Activated T-helper 2 cell treated with anti-CD3 and anti-CD28 coated beads, Interferon-gamma antibody, Interleukin-2, Interleukin-4, amounts not matched to agents 10 μg/mL and 5 μg/mL and 100 μg/mL, durations not matched to agents 14 hours and 24 hours and 36 hours (primary cell): ENCODE measurements at places on chromosomes 12 and 14. TPM values are rescaled to one million over a fixed set of nuclear protein-coding genes. Genes with fewer than 3 reads are reported as not detected.

DNA sequence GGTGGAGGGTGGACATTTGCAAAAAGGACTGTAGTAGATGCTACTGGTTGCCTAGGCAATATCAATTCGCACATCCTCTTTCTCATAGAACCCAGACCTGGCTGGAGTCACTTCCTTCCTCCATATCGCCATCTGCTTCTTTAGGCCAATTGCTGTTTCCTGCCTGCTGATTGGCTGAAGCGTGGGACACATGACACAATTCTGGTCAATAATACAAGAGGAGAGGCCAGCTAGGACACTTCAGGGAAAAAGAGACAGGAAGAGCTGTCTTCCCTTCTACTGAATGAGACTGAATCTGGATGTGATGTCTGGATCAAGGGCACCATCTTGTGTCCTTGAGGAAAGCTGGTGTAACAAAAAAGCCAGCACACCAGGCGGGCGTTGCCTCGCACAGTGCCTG, 53.8 kb downstream of the TRPV4 start:
- DNase-seq = no peak

DNA sequence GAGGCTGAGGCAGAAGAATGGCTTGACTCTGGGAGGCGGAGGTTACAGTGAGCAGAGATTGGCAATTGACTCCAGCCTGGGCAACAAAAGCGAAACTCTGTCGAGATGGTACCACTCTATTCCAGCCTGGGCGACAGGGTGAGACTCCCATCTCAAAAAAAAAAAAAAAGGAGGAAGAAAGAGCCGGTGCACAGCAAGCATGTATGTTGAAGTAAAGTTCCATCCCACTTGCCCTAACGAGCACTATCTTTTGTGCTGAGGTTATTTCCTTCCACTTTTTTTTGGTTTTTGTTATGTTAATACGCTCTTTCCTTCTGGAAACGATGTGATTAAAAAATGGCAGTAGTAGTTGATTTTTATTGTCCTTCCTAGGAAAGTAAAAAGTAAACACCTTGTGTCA, 19.5 kb upstream of the GOLGA5 start:
- DNase-seq = no peak

- no peak for DNase-seq
Measured at GRCh38 chr12:99059824-99060511, 414.9 kb downstream of the APAF1 start.

GRCh38 chr12:6122201-6122600, 2.3 kb downstream of the VWF start:
- no peak for DNase-seq

- no peak for DNase-seq
Measured at GRCh38 chr14:34692898-34693227, 21.5 kb downstream of the CFL2 start.

DNA sequence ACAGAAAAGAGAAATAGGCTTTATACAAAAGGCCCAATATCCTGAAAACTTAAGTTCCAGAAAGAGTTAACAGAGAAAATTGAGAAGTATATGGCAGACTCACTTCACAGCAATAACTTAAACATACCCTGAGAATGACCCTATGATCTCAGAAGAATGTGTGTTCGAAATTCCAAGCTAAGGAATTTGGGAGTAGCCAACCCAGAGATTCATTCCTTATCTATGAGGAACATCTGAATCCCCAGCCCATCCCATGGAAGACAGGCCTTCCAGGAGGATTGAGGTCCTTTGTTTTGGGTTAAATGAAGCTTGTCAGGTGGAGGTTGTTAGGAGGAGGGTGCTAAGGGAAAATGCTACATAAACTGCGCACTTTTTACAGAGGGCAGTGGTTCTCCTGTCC, 7.5 kb upstream of the SAV1 start:
- DNase-seq = no peak

DNA sequence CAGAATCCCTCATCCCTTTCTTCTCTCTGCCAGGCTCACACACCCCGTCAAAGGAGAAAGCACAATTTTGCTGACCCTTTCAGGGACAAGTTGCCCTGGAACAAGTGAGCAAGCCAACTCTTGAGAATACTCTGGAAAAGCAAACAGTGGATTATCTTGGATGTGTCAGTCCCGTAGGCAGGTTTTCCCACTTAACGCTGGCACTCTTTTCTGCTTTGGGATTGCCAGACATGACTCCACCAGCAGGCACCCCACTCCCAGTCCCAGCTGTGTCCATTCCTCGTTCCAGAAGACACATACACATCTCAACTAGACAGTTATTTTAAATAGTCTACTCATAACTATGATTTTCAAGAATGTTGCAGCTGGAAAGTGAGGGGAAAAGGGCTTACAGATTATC, 145.5 kb upstream of the CDKN3 start:
- no peak for DNase-seq

- DNase-seq = peak; percentile 88
Measured at GRCh38 chr12:65169320-65170208, at the start of gene LEMD3. Gene LEMD3, plus strand, starts transcription at chr12:65169583. Its CDS starts 14 bp downstream, at chr12:65169597.

- DNase-seq = no peak
Measured at GRCh38 chr12:16088421-16088820, 177.3 kb downstream of the DERA start.

- no peak for DNase-seq
Measured at GRCh38 chr12:121932176-121932536, 13.8 kb downstream of the CFAP251 start.

GRCh38 chr12:130622803-130623202, 93.3 kb downstream of the RIMBP2 start:
- no peak for DNase-seq

GRCh38 chr12:104212516-104212915, 3.1 kb upstream of the TXNRD1 start:
- DNase-seq = no peak

GRCh38 chr12:120199595-120200306, 1.2 kb downstream of the RPLP0 start:
- DNase-seq = no peak

Gene PTPN21
- total RNA-seq = 0.32 and 0.34 TPM in 2 replicates

Gene CCDC175
- not detected in 2 replicates for total RNA-seq

Gene DAD1
- 246 and 256 TPM in 2 replicates for total RNA-seq

Gene SLCO1A2
- not detected in 2 replicates for total RNA-seq
